Activated naive CD4-positive, alpha-beta T cell treated with anti-CD3 and anti-CD28 coated beads for 36 hours (primary cell): ENCODE measurements at places on chromosomes 13 and 19.
A peak's percentile ranks its signal among the peaks of the same experiment; 100 is the strongest.

- no peak for DNase-seq
Observed at GRCh38 chr13:96388598-96388997, 298.7 kb downstream of the HS6ST3 start.

DNA sequence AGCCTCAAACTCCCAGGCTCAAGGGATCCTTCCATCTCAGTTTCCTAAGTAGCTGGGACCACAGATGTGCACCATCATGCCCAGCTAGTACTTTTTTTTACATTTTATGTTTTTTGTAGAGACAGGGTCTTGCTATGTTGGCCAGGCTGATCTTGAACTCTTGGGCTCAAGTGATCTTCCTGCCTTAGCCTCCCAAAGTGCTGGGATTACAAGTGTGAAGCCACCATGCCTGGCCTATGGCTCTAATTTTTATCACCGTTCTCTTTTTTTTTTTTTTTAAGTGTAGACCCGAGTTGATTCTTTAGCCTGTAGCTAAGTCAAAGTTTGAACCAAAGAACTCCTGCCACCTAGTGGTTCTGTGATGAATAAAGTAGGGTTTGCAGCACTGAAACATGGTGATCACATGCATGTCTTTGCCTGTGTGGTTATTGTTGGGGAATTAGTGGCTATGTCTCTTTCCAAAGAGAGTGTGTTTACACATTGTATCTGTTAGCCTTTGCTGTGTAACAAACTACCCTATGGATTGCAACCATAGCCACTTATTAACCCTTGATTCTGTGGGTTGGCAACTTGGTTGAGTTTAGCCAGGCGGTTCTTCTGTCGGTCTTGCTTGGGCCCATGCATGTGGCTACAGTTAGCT, 11.6 kb downstream of the NFILZ start:
- peak; percentile 10 for DNase-seq

DNA sequence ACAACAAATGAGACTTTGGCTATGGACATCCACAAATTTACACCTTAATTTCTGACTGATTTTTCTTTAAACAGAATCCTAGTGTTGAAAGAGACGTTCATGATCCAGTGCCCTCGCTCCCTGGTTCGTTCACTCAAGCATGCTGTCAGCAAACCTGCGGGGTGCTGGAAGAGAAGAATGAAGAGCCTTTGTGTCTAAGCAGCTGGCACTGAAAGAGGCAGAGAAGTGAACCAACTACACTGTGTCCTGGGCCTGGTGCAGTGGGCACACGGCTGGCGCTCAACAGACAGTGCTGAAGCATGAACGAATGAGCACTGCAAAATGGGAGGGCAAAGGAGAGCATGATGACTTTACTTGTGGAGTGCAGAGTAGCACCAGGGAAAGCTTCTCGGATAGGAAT, 46.8 kb downstream of the MIPEP start:
- no peak for DNase-seq

DNA sequence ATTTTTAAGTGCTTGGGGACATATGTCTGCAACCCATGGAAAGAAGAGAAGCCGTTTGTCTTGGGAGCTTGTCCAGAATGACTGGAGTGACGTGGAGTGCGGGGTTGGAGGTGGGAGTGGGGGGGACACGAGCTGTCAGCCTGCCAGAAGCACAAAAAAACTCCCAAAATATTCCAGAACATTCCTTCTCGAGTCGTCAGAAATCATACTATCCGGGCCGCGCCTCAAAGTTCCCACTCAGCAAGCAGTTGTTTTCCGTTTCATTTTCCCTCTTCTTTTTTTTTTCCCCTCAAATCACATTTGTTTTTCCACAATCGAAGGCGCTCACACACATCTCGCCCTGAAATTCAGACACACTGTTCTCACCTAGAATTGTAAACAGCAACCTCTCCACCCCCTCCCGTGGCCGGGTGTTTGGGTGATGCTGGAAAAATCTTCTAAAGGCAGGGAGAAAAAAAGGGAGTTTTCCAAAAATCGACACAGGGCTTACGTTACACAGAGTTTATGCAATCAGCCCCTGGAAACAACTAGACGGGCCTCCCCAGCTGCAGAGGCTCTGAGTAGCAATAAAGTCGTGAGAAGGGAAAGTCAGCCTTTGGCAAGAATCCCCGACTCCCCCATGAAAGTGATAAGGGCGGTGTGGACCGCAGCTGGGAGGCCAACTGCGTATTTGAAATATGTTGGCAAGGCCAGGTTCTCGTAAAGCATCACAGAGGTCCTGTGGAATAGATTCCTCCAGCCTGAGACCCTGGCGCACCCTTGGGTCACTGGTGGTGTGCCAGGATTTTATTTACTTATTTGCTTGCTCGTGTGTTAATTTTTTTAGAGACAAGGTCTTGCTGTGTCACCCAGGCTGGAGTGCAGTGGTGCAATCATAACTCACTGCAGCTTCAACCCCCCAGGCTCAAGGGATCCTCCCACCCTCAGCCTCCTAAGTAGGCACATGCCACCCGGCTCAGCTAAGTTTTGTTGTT, 31.2 kb upstream of the KLF2 start:
- DNase-seq, result no peak

DNA sequence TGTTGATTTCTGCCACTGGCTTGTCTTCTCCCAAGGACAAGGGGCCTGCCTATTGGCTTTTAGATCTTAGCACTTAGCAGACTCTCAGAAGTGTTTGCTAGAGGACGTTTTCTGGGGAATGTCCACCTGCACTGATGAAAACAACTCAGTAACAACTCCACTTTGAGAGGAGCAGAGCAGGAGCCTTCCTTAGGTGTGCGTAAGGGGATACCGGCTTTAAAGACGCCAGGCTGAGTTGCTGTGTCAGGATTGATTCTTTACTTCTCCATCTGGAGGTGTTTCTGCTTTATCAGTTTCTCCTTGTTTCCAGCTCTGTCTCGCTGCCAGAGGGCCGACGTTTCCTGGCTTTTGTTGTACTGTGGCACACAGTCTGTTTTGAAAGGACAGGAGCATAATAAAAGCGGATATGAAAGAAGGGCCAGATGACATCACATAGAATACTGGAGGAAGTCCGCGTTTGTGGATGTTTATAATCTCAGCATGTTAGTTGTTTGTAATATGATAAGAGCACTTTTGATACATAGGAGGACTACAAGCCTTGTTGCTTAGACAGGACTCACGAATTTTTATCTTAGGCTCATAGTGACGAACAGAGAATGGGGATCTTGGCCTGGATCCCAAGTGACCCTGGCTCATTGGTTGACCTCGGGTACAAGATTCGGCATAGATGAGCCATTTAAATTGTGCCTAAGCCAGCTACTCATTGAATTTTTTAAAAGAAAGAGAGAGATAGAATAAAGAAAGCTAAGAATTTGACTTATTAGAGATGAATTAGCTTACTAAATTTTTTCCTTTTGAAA, 34.6 kb downstream of the COL4A2 start:
- DNase-seq, result no peak

- no peak for DNase-seq
Observed at GRCh38 chr19:10927730-10928562, 493 bp downstream of the YIPF2 start.

DNA sequence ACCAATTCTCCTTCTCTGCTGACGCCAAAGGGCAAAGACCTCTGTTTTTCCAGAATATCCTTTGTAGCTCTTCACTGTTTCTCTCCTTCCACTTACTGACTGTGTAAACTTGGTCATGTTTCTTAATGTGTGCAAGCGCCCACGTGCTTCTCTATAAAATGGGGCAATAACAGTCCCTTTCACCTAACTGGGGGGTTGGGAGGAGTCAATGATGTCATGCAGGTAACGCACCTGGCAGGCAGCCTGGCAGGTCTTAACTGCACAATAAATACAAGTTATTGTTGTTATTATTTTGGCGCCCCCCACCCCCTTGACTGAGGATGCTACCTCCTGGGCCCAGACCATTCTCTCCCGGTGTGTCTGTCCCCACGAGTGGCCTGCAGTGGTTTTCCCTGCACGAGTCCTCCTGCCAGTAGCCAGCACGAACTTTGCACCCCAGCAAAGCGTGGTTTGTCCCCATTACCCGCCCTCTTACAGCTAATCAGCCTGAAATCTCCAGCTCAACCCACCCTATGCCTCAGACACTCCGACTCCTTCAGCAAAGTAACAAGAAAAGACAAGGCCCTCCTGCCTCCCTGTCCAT, 5.3 kb downstream of the SBSN start:
- no peak for DNase-seq

DNA sequence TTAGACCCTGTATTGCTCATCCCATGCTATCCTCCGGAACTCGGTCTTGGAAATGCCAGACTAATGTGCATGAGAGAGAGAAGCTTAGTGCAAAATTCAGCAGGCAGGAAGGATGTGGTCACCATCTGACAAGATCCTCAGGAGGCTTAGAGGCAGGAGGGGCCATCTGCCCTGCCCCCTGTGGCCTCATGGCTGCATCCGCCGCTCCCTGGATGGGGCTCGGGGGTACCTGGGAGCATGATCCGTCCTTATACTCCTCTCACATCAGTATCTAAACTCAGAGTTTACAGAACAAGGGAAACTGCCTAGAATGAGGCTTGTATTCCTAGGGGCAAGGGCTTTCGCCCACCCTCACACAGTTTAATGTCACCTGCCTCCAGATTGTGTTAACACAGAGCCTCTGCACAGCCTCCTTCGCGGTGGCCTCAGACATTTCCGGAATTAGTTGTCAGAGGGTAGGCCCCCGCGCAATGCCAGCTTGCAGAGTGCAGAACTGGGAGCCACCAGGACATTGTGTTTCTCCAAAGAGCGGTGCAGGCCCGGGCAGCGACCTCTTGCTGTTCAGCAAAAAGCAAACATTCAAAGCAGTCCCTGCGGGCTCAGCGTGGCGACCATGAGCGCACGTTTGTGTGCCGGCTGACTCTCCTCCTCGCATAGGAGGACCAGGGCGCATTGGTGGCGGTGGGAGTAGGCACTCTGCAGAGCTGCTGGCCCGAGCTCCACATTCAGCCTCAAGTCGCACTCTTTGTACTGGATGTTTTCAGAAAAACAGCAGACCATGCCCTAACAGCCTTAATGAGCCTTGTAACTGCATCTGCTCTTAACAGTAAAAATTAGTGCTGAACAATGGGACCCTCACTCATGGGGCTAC, 39.1 kb downstream of the GPR12 start:
- peak; percentile 63 for DNase-seq

GRCh38 chr19:32029235-32029634, 316.2 kb upstream of the ZNF507 start:
- DNase-seq, result no peak

DNA sequence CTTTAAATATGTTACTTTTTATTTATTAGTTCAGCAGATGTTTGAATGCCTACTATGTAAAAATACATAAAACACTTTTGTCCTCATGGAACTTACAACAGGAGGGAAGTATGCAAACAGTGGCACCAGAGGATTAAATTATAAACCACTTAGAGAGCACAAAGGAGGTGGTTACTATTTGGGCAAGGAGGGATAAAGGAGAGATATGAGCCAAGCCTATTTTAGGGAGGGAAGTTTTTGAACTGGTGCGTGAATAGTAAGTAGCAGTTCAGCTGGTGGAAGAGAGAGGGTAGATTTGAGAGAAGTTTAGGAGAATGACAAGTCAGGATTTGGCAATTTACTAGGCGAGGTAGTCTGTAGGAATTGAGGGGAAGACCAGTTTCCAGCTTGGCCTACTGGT, 8.6 kb downstream of the AKAP11 start:
- DNase-seq, result no peak

GRCh38 chr19:13849991-13850909, 26.7 kb upstream of the NANOS3 start:
- DNase-seq, result peak; percentile 75

GRCh38 chr19:41000310-41000737, 9.2 kb downstream of the CYP2B6 start:
- no peak for DNase-seq

GRCh38 chr19:45791744-45792469, 738 bp downstream of the DMWD start:
- no peak for DNase-seq

- no peak for DNase-seq
Observed at GRCh38 chr13:90696254-90696653, 651.2 kb upstream of the MIR17HG start.

DNA sequence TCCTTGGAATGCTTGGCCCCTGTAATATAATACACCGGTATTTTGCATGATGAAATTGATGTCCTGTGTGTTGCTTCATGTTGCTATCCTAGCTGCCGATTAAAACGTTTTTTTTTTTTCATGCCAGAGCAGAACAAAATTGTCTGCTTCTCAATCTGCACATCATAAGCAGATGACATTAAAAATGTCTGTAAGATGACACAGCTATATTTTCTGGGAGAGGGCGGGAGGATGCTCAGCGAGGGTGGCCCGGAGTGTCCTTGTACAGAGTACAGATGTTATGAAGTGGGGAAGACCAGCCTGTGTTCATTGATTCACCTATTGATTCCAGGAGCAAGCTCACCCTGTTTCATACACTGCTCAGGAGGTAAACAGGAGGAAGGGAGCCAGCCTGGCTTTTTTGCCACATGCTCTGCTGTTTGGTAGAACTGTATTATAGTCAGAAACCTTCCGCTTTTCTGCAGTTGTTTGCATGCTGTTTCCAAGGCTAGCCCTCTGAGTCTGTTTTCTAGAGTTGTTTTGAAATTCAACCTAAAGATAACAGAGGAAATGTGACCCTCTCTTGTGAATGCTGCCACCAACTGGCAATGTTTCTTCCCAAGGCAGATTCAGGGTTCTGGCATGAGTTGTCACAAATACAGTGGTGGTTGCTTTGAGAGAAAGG, 4.7 kb upstream of the IRS2 start:
- DNase-seq, result peak; percentile 57

GRCh38 chr19:36136964-36137686, 2.7 kb upstream of the CAPNS1 start:
- DNase-seq, result no peak

DNA sequence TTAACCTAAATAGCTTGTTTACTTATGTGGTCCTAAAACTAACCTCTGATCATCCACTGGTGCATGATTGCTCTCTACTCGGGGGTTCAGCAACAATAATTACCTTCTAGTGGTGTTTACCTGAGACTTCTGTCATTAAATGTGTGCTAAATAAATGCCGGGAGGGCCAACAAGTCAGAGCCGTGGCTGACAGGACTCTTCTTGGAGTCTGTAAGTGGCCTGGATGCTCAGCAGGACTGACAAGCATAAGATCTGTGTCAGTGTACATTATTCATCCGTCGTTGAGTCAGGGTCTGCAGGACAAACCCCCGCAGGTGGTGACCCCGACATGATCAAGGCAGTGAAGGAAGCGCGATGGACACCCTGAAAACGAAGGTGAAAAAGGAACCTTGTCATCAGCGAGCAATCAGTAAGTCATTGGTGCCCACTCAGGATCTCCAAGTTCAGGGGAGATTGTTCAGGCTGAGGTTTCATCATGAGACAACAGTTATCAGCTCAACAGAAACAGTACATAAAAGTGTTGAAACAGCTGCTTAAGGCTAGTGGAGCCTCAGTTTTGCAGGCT, 1466.9 kb downstream of the UQCRFS1 start:
- DNase-seq, result no peak

DNA sequence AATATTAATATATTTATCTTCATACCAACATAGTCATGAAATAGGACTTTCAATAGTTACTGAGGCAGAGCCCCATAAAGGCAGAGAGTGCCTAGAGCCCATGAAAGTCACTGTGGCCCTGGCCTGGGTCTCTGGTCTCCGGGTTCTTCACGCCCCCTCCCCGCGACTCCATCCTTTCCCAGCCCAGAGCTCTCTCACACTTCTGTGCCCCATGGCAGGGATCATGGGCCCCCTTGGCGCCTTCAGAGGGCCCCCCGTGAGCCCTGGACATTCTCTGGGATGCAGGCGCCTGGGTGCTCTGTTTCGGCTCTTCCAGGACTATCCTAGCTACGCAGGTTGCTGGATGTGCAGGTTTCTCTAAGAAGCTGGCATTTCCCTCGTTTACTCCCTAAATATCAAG, 228.4 kb downstream of the TEX29 start:
- no peak for DNase-seq
